NCI-H187 (cell line): ENCODE measurements at places on chromosomes 6 and 20.

DNA sequence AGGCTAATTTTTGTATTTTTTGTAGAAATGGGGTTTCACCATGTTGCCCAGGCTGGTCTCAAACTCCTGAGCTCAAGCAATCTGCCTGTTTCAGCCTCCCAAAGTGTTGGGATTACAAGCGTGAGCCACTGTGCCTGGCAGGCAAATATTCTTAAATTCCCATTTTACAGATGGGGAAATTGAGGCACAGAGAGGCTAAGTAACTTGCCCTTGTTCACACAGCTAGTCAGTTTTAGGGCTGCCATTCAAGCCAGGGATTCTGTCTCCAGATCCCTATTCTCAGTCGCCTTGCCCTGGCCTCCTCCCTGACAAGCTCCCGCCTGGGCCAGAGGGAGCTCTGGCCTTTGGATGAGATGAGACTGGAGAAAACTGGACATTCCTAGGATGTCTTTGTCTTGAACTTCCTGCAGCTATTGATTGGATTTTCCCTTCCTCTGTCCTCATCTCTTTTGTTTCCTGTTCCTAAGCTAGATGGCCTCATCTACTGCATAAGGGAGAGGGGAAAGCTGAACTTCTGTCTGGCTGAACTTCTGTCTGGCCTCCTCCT is 90.5 kb downstream of the NDUFAF5 start:
- DNase-seq = no peak

DNA sequence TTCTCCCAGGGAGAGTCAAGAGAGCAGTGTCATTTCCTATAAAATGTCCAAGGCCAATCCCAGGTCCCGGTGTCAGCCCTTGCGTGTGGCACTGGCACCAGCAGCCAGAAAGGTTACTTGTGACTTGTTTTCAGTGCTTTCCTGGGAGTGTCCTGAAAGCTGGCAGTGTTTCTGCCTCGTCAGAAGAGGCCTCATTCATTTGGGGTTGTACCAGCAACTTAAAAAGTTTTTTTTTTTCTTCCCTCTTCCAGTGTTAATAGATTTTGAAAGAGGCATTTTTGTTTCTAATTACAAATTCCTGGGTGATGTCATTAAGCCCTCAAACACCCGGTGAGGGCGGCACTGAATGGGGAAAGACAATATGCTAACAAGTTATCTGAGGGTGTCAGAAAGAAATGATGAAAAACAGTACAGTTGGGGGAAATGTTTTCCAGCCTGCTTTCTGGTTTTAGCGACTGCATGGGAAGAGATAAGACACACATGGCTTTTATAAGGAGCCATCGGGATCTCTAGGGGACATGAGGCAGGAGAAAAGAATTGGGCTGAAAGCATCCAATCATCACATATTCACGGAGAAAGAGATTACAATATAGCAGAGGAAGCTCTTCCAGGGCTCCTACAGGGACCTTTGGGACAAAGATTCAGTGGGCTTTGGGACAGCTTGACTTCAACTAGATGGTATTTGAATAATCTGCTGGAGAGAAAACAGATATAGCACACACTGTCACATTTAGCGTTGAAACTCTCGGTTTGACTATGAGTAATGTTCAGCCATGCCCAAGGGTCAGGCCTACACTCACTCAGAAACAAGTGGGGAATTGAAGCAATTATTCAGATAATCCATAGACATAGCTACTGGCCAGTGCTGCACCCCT is 153.0 kb downstream of the BCAS1 start:
- no peak for DNase-seq

DNA sequence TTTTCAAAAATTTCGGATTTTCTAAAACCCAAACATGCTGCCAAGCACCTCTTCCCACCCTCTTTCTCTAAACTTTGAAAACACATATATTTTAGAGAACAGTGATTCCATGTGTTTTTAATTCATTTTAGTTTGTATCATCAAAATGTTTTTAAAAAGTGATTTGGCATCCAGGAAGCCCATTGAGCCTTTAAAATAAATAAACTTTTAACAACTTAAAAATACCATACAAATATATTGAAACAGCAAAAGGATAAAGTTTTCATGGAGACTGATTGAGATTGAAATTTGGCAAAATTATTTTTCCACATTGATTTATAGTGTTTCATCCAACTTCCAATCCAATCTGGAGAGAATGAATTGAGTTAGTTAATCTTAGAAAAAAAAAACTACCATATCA is 374.7 kb downstream of the CD109 start:
- DNase-seq = no peak

DNA sequence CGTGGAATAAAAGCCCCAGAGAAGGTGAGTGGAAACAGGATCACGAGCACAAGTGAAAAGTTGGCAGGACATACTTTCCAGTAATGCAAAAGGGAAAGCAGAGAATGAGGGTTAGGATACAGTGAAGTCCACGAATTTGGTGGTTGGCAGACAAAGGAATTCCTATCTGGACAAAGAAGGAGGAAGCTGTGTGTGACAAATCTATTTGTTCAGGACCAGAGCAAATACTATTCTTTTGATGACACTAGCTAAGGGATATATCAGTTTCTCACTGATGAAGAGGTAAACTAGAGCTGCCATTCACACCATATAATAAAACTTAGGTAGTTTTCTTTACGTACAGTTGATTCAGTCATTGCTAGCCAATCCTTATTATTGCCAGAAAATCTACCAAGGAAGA is 156.8 kb upstream of the GRIK2 start:
- no peak for DNase-seq

DNA sequence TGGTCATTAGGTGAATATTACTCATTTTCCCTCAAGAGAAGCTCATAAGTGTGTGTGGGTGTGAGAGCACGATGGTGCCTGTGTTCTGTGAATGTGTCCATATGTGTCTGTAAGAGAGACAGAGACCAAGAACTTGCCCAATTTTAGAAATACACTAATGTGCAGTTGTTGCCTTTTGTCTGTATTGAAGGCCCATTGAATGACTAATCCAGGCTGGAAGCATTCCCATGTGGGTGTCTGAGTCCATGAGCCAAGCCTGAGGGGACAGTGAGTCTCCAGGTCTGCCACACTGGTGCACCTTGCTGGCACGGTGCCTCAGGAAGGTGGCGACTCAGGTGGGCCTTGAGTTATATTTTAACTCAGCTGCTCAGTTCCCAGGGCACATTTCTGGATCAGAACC is 25.5 kb upstream of the ASXL1 start:
- DNase-seq = no peak

DNA sequence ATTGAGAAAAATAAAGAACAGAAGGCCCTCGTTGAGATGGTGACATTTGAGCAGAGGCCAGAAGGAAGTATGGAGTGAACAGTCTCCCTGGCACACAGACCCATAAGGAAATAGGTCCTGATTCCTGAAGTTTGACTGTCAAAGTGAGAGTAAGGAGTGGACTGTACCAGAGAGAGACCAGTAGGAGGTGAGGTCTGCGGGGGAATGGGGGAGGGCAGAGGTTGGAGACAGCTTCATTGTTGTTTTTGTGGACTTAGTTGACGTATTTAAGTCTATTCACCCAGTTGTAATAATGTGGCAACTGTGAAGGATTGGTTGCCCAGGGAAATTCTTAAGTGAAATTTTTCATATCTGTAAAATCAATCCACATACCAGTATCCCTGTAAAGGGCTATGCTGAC is 110.7 kb downstream of the TFAP2B start:
- DNase-seq = no peak

DNA sequence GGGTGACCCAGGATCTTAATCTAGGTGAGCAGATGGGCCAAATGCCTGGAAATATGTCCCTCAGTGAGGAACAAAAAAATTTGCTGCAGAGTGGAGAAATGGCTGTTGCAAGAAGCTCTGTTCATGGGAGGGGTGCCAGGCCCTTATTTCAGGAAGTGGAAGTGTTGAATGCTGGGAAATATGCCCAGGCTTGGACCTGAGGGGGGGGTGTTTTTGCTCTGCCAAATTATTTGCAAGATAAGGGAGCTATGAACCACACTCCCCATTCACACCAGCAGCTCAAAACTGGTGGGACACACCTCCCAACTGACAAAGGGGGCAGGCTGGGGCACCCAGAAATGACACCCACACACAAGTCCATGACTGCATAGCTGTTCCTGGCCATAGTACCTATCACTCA is 8.7 kb downstream of the CST4 start:
- no peak for DNase-seq

- no peak for DNase-seq
Observed at GRCh38 chr6:110708295-110708950, 106.8 kb downstream of the CDK19 start.

DNA sequence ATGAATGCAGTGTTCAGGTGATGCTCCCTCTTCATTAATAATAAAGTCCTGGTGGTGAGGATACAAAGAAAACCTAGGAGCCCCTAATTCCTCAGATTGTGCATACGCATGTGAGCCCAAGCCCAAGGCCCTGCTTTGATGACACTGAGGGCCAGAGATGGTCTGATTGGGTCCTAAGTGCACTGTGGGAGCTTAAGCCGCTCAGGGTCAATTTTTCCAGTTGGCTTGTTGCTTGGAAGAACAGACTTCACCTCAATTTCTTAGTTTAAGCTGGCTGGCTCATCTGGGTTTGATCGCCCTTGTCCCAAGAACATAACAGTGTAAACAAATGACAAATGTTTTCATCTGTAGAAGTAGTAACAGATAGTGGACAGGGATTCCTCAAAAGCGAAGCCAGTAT is 41.4 kb downstream of the INSM1 start:
- DNase-seq = no peak

- DNase-seq = no peak
Observed at GRCh38 chr6:105786890-105787655, 299.1 kb upstream of the PRDM1 start.

- DNase-seq = no peak
Observed at GRCh38 chr6:14141351-14142062, 23.9 kb downstream of the CD83 start.

GRCh38 chr20:31856516-31856915 is 11.1 kb upstream of the FOXS1 start:
- no peak for DNase-seq

DNA sequence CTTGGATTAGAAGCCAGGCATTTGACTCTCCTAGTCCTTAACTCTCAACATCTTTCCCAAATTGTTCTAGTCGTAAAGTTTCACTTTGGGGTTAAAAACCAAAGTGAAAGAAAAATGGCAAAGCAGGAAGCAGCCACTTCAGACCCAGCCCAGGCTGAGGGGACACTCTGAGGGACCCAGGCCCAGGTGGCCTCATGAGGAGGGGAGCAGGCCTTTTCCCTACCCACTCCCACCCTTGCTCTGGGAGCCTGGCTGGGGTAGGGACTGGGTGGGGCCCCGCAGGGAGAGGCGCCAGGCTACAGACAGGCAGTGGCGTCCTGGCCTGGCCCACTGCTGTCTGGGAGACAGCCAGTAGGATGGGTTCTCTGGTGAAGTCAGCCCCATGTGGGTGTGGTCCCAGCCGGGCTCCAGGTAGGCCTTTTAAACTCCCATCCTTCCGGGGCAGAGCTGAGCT is 68.7 kb upstream of the MYL9 start:
- no peak for DNase-seq

DNA sequence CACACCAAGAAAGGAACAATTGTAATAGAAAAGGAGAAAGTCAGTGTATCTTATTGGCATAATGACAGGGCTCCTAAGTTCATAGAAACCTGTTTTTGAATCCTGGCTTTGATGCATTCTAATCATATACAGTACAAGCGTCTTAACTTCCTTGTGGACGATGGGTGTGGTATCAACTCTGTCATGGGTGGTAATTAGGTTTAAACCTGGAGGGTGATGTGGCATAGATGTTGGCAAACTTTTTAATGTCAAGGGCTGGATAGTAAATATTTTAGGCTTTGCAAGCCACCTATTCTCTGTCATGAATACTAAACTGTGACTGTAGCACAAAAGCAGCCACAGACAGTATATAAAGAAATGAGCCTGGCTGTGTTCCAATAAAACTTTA is 138.7 kb upstream of the EDN1 start:
- DNase-seq = no peak

GRCh38 chr6:165684333-165684732 is 21.3 kb upstream of the PDE10A start:
- DNase-seq = no peak

- DNase-seq = no peak
Observed at GRCh38 chr20:17878069-17878911, 90.3 kb downstream of the SNX5 start.

DNA sequence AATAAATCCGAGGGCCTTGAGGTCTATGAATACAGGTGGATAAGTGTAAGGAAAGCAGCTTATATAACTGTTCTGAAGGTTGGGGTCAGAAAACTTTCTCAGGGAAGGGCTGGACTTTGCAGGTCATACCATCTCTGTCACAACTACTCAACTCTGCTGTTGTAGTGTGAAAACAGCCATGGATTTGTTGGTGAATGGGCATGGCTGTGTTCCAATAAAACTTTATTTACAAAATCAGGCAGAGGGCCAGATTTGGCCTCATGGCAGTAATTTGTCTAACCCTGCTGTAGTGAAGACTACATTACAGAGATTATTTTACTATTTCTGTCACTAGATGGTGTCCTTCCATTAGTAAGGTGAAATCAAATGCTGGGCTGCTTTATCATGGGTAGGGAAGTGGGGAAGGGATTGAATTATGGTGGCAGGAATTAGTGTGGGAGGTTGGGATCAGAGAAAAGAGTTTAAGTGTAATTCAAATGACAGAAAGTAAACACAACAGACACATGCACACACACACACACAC is 409.6 kb upstream of the CHD6 start:
- DNase-seq = no peak

GRCh38 chr6:156111913-156112312 is 656.3 kb upstream of the NOX3 start:
- DNase-seq = no peak

DNA sequence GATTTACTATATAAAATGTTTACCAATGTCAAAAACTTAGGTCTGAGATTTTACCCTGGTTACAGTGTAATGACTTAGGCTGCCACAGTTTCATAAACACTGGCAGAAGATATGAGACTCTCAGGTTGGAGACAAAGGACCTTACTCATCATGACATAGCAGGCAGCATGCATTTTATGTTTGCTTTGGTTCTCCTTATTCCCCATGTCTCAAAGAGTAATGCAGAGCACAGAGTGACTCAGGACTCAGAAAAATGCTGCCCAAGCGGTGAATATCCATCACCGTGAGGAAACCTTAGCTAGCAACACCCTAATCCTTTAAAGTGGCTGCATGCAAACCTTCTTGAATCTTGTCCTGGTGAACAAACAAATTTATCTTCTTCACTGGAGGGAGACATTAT is 112.1 kb upstream of the EYS start:
- no peak for DNase-seq

DNA sequence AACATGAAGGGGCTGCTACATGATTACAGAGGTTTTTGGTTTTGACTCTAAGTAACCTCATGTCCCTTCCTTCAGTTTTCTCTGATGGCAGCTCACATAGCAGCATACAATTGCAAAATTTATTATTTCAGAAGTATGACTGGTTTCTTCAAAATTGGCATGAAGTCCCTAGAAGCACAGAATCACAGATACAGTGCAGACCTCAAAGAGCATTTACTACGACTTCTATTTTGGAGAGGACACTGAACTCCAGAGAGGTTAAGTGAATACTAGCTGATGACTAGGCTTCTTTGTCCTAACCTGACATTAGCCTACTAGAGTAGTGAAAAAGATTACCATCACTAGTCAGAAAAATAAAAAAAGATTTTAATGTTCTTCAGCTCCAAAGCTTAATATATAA is 664.3 kb downstream of the RFPL4B start:
- DNase-seq = no peak
